ENCODE measurements at places on chromosomes 5 and 9.

DNA sequence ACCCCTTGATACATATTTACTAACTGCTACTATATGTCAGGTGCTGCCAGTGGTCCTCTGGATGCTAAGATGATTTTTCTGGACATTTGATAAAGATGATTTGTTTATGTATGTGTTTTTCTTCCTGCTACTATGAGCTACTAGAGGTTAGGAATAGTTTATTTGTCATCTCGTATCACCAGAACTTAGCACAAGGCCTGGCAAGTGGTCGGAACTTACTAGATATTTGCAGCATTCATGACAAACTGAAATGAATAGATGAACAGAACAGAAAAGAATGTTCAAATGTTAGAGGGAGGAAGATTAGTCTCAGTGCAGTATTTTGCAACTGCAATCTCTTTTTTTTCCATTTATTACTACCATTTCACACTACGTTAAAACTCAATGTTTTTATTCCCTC, 114.6 kb downstream of the MEF2C start:
- no peak for DNase-seq

DNA sequence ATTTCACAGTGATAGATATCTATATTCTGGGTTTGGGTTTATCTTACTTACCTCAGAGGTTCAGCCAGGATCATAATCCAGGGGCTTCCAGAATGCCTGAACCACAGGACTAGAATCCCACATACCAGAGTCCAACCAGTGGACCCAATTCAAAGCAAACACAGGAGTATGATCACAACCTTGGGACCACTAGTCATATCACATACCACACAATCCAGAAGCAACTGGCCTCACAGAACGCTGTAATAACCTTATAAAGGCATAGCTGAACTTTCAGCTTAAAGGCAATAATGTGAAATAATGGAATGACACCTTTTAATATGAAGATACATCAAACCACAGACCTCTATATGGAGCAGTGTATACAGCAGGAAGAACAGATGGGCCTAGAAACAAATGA, 25.3 kb downstream of the RAPGEF6 start:
- DNase-seq = no peak

DNA sequence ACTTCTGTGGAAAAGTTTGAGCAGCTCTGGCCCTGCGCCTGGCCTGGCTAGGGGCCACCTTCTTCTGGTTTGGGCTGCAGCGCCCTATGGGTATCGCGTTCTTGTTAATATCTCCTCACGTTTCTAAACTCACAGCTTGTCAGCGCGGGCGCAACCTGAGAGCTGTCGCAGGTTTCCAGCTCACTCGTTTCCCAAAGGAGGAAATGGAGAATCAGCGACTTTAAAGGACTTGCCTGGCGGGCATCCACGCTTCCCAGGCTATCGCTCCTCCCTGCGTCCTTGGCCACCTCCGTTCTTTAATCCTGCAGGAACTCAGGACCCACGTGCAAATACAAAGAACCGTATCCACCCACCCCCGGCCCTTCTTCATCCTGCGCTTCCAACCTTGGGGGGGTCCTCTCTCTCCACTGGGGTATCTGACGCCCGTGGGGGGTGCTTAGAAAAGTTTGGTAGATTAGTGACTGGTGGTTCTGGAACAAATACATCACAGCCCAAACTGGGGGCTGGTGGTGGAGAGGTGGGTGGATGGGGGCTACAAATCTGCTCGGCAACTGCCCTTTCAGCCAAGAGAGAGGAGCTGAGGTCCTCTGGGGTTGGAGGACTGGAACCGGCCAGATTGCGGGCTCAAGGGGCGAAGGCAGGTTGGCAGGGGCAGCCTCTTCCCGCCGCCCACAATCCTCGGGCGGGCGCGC, 578 bp upstream of the PSAT1 start:
- DNase-seq = no peak

DNA sequence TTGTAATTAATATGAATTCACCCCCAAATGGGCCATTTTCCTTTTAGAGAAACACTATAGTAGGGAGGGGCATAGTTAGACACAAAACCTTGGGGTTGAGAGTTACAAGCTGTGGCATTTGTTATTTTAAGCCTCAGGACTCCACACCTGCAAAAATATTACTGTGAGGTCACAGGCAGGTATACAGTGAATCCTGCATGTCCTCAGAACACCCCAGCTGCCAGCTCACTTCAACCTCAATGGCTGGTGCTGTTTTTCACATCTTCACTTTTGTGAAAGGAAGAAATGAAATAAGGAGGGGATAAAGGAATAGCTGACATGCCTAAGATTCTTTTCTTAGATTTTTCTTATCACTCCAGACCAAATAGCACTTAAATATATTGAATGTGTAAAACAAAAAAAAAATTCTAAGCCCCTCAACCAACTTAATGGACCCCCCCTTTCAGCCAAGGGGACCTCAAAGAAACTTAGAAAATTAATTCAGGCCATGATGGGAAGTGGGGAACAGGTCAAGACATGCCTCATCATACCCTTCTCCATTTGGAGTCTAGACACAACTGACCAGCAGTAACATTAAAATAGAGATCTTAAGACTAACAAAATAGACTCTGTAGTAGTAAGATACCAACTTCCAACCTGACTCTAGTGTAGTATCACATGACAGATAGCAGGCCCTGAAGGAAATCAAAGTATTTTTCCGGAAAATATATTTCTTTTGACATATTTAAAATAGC, 9.2 kb downstream of the C9orf85 start:
- no peak for DNase-seq

- no peak for DNase-seq
Observed at GRCh38 chr5:169006842-169007790, 293.8 kb downstream of the SLIT3 start.

DNA sequence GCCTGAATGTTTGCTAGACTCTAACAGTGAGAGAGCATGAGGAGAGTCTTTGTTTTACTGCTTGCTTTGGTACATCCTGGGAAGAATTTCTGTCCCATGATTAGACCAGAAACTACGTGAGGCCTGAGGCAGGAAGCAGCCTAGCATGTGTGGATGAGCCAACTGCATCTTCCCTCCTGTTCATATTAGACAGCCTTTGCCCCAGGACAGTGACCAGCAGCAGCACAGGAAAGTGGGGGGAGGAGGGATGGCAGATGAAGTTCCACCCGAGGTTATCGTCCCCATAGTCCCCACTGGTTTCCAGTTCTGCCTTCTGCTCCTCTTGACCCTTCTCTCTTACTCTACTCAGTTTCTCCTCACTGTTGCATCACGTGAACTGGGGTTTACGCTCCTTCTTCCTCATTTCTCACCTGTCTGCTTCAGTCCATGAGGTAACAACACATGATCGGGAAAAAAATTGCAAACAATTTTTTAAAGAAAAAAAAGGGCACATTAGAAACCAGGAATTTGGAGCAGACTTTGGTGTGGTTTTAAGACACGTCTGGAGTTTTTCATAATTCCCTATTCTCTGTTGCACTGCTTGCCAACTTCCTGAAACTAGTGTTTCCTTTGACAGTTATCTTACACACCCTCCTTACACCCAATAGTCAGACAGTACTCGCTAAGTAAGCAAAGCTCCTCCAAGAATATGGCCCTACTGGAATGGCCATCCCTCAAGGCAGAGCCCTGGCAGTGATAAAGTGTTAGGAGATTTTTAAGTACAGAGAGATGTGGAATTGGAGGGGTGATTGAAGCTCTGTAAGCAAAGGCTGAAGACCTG, 84.1 kb downstream of the SNX18 start:
- DNase-seq = no peak

- DNase-seq = no peak
Observed at GRCh38 chr9:77798140-77798539, 150.0 kb upstream of the GNA14 start.

GRCh38 chr9:26129217-26129616, 451.0 kb upstream of the TUSC1 start:
- no peak for DNase-seq

DNA sequence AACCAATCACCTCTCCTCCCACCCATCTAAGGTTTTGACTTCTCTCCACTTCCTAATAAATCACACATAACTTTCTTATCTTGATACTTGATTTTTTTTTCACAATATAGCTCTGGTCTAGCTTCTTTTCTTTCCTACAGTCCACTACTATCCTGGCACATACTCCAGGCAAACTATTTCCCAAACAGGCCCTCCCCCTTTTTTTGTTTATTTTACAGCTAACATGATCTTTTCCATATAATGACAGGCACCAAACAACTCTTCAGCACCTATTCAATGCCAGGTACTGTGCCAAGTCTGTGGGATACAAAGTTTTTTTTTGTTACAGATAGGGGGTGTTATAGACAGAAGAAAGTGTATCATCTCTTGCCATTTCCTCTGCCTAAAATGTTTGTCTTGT, 7.9 kb downstream of the TYRP1 start:
- no peak for DNase-seq

DNA sequence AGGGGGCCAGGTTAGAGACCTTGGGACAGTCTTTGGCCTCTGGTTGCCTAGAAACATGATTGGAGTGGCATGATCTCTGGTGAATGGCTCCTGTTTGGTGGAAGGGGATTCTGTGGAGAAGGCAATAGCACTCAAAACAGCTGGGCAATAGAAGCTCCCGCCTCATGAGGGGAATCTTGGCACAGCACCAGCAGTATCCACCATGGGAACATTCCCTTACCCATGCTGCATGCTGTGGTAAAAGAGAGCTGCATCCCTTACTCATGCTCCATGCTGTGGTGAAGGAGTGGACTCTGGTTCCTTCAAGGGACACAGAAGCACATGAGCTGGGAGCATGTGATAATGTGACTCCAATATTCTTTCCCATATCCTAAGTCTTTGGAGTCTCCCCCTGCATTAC, 160.6 kb downstream of the PJA2 start:
- no peak for DNase-seq

- no peak for DNase-seq
Observed at GRCh38 chr5:66923922-66924321, 272.7 kb downstream of the CD180 start.

GRCh38 chr5:122138356-122138755, 9.0 kb downstream of the ZNF474 start:
- DNase-seq = no peak

- no peak for DNase-seq
Observed at GRCh38 chr5:43152946-43153345, 32.2 kb downstream of the ZNF131 start.

DNA sequence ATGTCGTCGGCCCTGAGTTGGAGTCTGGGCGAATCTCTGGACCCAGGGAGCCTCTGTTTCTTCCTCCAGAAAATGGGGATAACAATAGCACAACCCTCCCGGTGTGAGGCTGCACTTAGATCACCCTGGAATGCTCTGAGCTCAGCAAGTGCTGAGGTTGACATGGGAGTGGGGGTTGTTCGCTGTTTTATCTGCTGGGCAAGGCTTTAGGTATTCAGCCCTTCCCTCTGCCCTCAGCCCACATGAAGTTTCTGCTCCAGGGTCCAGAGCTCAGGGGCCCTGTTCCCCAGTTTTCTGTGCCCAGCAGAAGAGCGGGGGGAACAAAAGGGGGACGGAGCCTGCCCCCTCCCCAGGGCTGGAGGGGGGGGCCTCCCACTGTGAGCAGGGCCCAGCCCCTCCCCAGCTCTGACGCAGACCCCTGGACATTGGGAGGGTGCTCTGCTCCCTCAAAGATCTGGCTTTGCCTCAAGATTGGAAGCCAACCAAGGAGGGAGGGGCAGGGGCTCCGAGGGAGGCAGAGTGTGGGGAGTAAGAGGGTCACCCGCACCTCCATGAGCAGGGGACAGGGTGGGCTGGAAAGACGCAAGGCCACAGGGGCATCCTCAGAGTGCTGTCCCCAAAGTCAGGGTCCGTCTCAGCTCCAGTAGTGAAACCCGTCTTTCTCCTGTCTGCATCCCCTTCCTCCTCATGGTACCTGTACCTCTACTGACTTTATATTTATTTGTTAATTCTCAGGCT, 215.6 kb downstream of the C9orf50 start:
- DNase-seq = no peak

DNA sequence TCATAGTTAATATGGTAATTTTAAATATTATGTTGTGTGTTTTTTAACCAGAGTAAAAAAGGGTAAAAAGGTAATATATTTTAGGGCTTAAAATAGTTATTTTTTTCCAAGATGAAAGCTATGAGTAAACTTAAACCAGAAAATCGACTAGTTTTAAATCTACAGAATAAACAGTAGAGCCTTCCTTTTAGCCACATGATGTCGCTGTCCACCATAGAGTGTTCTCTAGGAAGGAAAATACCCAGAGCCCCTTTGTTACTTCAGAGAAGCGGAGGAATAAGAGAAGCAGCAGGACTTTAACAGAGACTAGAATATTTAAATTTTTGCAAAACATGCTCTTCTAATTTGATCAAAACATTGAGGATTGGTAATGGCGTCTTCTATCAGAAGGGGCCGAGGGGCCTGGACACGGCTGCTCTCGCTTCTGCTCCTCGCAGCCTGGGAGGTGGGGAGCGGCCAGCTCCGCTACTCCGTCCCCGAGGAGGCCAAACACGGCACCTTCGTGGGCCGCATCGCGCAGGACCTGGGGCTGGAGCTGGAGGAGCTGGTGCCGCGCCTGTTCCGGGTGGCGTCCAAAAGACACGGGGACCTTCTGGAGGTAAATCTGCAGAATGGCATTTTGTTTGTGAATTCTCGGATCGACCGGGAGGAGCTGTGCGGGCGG, at the start of gene PCDHA2:
Gene PCDHA2 (plus strand): TSS at position 258 of the 664 bp plus-strand sequence.
- no peak for DNase-seq

- DNase-seq = no peak
Observed at GRCh38 chr9:104798209-104798995, 34.5 kb downstream of the NIPSNAP3B start.
